D341Med (cell line): ENCODE measurements at places on chromosomes 5 and 9.

GRCh38 chr9:545480-545879 lies 296.0 kb upstream of the DMRT1 start:
- DNase-seq: no peak

DNA sequence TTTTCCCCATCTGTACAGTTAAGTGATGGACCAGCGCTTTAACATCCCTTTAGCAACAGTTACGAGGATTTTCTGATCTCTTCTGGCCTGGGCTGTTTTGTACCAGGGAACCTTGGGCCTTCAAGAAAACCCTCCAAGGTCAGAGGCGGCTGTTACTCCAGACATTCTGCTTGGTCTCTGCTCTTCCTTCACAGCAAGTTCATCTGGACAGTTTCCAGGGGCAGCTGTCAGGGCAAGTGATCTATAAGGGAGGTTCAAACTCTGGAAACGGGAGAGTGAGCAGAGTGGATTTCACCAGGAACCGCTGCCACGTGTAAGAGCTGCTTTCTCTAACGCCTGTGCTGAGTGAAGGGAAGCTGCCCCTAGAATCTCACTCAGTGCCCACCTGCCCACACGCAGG lies 36.7 kb downstream of the ZNF618 start:
- DNase-seq: no peak

- DNase-seq: no peak
Observed at GRCh38 chr5:173855162-173855994, 32.8 kb upstream of the CPEB4 start.

DNA sequence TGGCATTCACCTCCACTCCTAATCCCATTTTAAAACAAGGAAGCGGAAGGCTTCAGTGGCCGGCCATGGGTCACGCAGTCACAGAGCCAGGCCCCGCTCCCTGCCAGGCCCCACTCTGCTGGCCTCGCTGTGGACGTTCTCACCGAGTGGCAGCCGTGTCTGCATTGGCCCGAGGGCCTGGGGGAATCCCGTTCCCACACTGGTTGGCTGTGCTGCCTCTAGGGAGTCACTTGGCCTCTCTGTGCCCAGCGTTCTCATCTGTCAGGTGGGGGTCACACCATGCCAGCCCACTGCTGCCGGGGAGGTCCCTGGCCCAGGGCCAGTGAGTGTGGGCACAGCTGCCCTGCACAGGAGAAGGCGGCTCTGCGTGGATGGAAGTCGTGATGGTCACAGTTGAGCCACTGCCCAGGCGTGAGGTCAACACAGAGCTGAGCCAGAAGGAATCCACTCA lies 13.4 kb upstream of the SLC9A3 start:
- no peak for DNase-seq
